ENCODE measurements at places on chromosomes 5 and 9.

- no peak for DNase-seq
Observed at GRCh38 chr9:137244486-137245449, 3.7 kb downstream of the TUBB4B start.

DNA sequence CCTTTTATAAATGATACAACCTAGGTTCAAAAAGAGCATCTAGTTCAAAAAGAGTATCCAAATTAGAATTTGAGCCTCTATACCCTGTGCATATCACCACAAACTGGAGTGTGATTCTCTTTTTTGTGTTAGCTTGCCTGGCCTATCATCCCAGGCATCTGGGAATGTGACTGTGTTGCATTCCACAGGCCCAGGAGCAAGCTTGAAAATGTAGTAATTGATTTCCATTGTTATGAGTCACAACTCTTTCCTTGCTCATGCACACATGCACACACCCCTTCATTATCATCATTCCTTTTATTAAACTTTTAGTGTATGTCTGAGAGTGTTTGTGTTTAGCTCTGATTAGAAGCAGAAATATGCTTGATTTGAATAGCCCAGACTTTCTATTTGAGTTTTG is 75.2 kb downstream of the FCHO2 start:
- no peak for DNase-seq

DNA sequence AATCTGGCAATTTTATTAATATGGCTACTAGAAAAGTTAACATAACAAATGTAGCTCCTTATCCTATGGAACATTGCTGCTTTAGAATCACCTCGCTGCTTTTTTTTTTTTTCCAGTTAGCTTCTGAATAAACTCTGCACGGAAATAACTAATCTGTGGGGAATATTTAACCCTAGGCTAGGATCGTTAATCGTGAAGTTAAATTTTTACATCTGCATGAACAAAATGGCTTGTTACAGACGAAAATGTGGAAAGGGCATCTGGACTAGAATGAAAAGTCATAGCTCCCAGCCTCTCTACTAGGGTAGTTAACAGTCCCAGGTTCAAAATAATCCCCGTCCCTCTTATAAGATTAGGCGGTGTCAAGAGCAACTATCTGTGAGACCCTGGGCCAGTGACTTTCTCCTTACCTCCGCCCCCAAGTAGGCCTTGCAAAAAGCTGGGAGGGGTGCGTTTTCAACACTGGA is 470 bp upstream of the SLC22A5 start:
- no peak for DNase-seq

DNA sequence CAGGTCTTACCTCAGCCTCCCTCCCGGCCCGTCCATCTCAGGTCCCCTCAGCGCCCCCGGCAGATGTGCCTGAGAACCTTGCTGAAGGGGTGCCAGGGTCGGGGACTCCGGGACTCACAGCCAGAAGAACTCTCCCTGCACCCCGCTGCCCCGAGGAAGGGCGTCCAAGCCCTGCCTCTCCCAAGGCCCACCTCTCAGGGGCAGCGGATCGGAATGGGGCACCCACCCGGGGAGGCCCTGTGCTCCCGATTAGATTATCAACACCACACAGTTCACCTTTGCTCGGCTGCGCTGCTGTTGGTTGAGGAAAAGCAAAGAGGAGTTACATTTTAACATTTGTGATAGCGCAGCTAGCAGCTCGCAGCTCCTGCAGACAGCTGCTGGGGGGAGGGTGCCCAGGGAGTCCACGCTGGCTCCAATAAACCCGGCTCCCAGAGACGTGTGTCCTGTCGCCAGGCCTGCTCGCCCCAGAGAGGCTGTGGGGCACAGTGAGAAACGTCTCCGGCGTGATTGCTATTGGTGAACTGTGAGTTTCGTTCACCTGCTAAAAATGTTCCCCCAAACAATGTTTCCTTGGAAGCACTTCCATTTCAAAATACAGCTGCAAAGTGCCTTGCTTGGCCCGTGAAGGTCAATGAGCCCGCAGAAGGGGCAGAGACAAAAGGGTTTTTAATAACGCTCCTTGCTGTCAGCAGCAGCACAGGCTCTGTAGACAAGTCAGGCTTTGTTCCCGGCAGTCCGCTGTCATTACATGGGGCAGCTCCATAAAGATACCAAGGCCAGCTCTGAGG is 18.6 kb upstream of the SLC6A19 start:
- no peak for DNase-seq

DNA sequence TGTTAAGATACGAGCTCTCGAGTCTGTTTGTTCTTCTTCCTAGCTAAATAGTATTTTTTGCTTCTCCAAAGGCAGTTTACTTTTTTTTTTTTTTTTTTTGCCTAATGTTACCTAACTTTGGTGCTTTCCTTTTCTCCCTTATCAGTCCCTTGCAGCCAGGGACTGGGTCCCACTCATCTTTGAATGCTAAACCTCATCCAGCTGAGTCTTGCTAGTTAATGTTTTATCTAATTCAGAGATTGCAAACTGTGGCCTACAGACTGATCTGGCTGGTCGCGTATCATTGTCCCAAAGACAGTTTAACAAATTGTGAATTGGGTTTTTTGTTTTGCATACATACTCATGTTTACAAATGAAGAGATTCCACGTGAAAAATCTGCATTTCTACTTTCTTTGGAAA is 95.7 kb upstream of the EFNA5 start:
- DNase-seq = no peak

GRCh38 chr9:110217656-110218099 is 9.7 kb upstream of the C9orf152 start:
- DNase-seq = no peak

DNA sequence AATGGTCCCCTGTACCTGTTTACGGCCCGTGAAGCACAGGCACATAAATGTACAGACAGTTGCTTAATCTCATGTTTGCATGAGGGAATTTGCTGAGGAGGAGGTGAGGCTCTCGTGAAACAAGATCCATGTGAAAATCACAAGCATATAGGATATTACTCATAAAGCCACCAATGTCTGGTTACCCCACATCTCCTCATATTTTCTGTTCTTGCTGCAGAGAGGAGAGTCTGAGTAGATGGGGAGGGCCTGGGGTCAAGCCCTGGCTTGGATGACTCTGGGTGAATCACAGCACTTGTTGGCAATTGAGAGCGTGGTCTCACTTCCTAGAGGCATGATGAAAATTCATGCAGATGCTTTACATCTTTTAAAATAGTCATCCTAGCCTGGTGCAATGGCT is 975 bp downstream of the AGXT2 start:
- DNase-seq = no peak

DNA sequence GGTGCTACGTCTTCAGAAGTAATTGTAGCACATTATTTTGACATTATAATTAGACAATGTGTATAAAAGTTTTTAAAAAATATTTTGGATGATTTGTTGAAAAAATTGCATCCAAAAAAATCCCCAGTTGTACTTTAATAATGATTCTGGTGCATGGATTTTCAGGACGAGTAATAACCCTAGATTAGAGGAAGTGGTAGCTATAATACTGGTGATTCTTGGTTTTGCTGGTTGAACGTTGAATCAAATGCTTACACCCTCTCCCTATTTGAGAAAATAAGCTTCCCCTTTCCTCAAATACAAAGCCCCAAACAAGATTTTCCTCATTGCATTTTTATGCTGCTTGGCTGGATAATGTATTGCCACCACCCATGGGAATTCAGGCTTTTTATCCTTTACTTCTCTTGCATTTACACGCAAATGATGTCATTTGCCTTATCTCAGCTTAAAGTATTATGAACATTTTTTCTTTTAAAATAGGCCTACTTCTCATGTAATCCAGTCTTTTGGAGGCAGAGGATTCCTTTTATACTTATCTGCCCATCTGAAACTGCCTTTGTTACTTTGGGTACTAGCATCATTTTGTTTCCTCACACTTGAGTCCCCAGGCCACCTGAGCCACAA is 86.3 kb downstream of the UBE2R2 start:
- no peak for DNase-seq

- no peak for DNase-seq
Observed at GRCh38 chr5:158606233-158606632, 493.5 kb downstream of the EBF1 start.

DNA sequence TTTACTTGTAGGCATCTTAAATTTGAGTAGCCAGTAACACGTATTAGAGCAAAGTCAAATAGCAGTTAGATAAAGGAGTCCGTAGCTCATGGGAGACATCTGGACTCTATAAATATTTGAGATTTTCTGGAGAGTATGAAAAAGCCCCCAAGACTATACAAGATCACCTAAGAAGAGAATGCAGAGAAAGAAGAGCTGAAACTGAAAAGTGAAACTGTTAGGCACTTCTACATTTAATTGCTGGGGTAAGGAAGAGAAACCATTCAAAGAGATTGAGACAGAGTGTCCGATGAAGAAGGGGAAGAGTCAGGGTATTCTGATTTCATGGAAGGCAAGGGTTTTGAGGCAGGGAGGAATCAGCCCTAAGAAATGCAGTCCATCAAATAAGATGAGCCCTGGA is 2372.1 kb downstream of the MAT2B start:
- no peak for DNase-seq

GRCh38 chr5:133681896-133682295 is 69.6 kb upstream of the FSTL4 start:
- no peak for DNase-seq

GRCh38 chr9:134497283-134497860 is 144.2 kb upstream of the COL5A1 start:
- no peak for DNase-seq

- no peak for DNase-seq
Observed at GRCh38 chr5:88889189-88890069, 6.4 kb upstream of the MEF2C start.

GRCh38 chr5:90301248-90301647 is 108.3 kb downstream of the CETN3 start:
- no peak for DNase-seq

- no peak for DNase-seq
Observed at GRCh38 chr9:131148966-131149687, 23.7 kb downstream of the NUP214 start.

- no peak for DNase-seq
Observed at GRCh38 chr9:37374892-37375291, 47.6 kb upstream of the GRHPR start.

DNA sequence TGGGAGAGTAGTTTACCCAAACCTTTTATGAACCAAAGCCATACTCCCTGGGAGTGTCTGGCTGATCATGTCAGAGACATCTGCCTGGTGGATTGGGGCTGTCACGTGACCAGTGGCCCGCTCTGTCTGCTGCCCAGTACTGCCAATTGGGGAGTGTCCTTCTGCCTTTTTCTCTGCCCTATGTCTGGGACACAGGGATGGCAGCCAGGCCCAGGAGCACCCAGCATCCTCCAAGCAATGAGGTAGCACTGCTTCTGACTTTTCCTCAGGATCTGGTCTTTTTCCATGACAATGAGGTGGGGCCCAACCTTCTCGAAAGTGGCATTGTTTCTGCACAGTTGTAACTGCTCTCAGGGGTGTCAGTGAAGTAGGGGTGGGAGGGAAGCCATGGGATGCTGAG is 21.8 kb downstream of the DAPK1 start:
- DNase-seq = no peak

GRCh38 chr5:64822320-64822719 is 53.6 kb downstream of the CWC27 start:
- DNase-seq = no peak

GRCh38 chr9:15305470-15305869 is 1.5 kb downstream of the TTC39B start:
- no peak for DNase-seq

- DNase-seq = no peak
Observed at GRCh38 chr5:1073239-1074102, 38.4 kb downstream of the SLC12A7 start.

GRCh38 chr5:142125963-142126362 is 17.4 kb downstream of the NDFIP1 start:
- no peak for DNase-seq
